ENCODE measurements at places on chromosomes 12 and 14. TPM values are rescaled to one million over a fixed set of nuclear protein-coding genes. Genes with fewer than 3 reads are reported as not detected.

DNA sequence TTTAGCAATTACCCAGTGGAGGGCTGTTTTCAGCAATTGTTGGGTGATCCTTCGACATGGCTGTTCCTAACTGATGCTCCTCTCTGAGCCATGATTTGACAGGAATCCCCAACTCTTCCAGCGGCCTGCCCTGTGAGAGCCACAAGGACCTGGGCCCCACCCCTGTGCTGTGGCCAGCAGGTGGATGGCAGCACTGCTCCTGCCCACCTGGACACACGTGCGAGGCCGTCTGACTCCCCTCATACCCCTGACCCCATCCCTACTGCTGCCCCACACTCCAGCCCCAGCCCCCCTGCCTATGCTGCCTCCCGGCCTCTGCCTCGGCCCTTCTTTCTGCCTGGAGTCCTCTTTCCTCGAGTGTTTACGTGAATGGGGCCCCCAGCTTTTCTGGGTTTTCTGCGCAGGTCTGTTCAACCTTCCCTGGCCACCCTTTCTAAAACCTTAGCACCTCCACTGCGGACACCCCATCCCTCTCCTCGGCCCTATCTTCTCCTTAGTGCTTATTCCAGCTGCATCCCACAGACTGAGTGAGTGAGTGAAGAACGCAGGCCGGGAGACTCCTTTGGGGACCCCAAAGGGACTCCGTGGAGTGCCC is 111.4 kb downstream of the DICER1 start:
- DNase-seq: no peak

GRCh38 chr12:97426492-97427116 is 36.0 kb upstream of the RMST start:
- DNase-seq: no peak

DNA sequence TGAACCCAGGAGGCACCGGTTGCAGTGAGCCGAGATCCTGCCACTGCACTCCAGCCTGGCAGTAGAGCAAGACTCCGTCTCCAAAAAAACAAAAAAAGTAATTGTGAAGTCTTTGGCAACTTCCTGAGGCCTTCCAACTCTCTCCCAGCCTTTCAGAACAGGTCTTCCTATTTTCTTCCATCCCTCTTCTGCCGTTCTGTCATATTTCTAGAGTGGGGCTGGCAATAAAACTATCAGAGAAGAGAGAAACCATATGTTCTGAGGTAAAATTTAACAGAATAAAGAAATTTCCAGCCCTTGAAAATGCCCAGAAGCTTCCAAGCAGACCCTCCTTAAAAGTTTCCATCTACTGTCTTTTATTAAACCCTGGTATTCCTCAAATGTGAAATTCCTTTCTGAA is 100.4 kb downstream of the HMGA2 start:
- no peak for DNase-seq

- DNase-seq: no peak
These were observed 5.6 kb downstream of the ARMH4 start for GRCh38 chr14:58146399-58146798.

Gene NPAS3
- total RNA-seq: 1.2 TPM

DNA sequence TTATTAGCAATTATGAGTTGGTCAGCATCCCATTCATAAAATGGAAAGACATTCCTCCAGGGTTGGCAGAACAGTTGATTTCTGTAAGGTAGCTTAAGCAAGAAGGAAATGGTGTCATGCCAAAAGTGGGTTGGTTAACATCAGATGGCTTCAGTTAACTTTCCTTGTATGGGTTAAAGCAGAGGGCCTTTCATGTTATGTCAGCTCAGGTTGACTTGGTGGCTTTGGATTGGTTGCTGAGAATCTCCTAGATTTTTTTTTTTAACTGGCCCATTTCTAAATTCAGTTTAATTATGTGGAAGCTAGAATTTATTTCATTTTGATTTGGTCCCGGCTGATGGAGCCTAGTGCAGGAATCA is 87.8 kb downstream of the BBS10 start:
- no peak for DNase-seq

DNA sequence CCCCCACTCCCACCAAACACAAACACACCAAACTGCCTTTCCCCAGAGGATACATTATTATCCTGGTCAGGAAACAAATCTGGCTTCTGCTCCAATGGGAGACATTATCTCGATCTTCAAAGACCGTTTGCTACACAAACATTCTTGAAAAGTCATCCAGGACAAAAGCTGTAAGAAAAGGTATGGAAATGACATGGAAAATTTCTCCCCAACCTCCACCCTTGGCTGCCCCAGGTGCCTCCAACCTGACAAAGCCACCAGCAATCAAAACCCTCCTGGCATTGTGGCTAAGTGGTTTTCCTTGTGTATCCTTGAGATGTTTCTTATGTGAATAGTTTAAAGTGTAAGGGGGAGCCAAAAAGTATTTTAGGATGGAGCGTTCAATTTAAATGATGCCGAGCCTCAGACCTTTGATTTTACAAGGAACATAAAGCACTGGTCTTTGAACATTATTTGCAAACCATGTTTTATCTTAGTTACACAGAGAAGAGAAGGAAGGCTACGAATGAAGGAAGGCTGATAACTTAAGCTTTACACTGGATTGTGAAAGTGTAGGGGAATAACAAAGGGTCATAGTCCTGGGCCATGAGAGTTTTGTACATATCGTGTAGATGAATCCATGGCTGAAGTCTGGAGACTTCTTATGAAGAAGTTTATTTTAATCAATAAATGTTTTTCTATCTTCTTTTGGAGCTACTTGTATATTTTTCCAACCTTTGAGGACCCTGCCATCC is 418.9 kb upstream of the TMTC1 start:
- DNase-seq: no peak

Gene FGD6
- total RNA-seq: 9.1 TPM

- no peak for DNase-seq
These were observed 1.8 kb downstream of the GALNT9 start for GRCh38 chr12:132327336-132328171.

- DNase-seq: no peak
These were observed 170.8 kb downstream of the SNAPC1 start for GRCh38 chr14:61932974-61933373.

Gene LRR1
- 46.1 TPM for total RNA-seq

DNA sequence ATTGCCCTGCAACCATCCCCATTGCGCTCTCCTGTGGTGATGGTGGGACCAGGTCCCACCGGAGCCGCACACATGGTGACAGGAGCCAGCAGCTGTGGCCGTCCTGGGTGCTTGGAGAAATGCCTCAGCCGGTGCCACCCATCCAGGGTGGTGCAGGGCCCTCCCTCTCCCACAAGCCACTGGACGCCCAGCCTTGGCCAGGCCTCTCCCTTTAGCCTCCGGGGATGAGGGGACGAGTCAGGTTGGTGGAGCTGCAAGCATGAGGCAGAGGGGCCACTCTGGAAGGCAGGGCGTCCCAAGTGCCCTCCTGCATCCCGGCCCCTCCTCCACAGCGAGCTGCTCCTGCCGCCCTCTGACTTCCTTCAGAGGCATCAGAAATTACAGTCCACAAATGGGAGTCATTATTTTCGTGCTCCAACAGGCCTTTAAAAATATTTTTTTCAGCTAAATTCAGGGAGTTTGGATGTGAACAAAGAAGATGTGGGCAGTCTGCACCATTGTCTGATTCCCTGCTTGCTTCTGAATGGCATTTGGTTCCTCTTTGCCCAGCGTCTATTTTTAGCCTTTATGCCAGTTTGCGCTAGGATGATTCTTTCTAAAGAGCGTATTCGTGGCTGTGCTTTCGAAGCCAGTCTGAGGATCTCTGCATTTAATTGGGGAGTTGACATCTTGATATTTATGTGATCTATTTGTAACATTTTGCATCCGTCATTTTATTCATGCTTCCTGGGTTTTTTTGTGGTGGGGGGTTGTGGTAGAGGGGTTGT is 189.4 kb downstream of the ADGRD1 start:
- no peak for DNase-seq

Gene TSPAN8
- 0.33 TPM for total RNA-seq

- DNase-seq: no peak
These were observed 157.5 kb downstream of the TMTC3 start for GRCh38 chr12:88299567-88300101.

DNA sequence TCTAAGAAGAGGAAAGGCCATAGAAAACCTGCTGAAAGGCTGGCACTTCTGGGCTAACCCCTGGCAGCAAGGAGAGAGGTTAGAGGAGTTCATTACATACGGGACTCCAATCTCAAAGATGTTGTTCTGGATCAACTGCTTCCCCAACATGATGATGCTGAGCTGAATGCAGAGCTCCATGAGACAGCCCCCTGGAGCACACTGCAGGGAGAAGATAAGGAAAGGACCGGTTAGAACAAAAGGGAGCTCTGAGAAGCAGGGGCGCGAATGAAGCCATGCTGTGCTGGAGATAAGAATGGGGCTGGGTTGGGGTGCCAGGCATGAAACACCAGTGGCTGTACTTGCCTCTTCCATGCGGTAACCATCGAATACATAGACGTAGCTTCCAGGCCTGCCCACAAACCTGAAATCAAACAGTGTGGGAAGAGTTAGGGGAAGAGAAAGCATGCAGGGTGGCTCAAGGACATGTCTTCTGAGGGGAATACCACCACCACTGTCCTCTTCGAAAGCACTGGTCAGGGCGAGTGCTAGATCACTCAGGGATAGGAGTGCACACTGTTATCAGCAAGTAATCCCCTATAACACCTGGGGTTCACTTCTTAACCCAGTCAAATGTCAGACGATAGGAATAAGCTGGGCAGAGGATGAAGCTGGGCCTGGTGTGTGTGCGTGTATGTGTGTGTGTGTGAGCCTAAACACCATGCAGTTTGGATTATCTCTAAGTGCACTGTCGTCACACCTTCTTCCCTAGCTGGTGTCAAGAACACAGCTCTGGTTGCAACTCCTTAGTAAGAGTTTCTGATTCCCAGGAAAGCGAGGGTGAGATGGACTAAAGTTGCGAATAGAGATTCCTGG is 180.9 kb downstream of the NTF3 start:
- DNase-seq: no peak

Gene IFNG-AS1
- 1.3 TPM for total RNA-seq

Gene KRT78
- total RNA-seq: 0.42 TPM

- no peak for DNase-seq
These were observed 27.4 kb downstream of the MDM2 start for GRCh38 chr12:68835333-68835908.

Measured in thymus (tissue), 14 donors.